Aorta (tissue), 5 donors: ENCODE measurements at places on chromosomes 4 and X. TPM values are rescaled to one million over a fixed set of nuclear protein-coding genes. Genes with fewer than 3 reads are reported as not detected.

DNA sequence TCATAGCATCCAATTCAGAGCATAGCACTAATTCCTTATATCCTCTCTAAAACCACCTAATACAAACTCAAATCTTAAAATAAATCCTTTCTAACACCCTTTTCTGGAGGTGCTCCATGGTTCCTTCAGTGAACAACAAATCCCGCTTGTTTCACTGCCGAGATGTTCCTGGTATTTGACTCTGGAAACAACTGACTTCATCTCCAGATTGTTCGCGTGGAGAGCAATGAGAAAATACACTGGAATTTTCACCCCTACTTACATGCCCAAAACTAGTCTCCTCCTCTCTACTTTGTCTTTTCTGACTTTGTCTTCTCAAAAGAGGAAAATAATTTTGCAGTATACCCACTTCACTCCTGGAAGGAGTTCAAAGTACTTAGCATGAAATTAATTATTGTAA is 129.0 kb downstream of the PLS3 start:
- no peak for DNase-seq

The FGB gene
- total RNA-seq: not detected

GRCh38 chrX:54920610-54921426 is at the start of gene TRO:
Gene TRO (plus strand): TSS chrX:54920824. CDS start chrX:54922247, 1,423 bp downstream.
- no peak for DNase-seq

GRCh38 chrX:24692305-24692704 is 1.4 kb upstream of the POLA1 start:
- DNase-seq: no peak

GRCh38 chrX:112614640-112615039 is 65.1 kb downstream of the LHFPL1 start:
- DNase-seq: no peak

- no peak for DNase-seq
Measured at GRCh38 chr4:106019771-106020170, 124.5 kb downstream of the NPNT start.

The WNK3 gene
- total RNA-seq: 6.2 TPM

The TMLHE gene
- total RNA-seq: 22.5 TPM

GRCh38 chrX:10847333-10847732 is 226.9 kb upstream of the MID1 start:
- no peak for DNase-seq

DNA sequence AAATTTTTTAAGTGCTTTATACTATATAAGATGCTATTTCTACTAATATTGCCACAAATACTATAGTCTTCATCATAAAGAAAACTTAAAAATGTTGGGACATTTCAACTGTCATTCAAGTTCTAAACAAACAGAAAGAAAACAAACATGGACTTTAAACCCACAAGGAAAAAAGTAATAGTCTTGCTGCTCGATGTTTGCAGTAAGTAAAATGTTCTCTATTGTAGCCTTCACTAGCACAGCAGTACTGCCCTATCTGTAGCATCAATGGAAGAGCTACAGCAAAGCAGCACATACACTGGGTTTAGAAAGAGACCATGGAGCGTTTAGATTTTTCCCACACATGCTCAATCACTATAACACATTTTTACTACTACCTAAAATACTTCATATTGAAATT is 146.8 kb downstream of the KLHL13 start:
- DNase-seq: no peak

- no peak for DNase-seq
Measured at GRCh38 chr4:88672987-88673386, 24.6 kb downstream of the NAP1L5 start.

DNA sequence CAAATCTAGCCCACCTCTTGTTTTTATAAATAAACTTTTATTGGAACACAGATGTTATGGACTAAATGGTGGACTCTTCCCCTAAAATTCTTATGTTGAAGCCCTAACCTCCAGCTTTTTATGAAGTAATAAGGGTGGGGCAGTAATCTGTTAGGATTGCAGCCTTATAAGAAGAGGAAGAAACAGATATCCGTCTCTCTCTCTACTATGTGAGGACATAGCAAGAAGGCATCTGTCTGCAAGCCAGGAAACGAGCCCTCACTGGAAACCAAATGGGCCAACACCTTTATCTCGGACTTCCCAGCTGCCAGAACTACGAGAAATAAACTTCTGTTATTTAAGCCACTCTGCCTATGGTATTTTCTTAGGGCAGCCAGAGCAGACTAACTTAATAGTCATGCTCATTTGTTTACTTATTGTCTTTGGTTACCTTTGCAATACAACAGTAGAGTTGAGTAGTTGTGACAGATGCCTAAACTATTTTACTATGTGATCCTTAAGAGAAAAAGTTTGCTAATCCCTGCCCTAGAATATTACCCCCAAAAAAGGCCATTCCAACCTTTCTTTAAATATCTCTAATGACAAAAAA is 67.4 kb downstream of the MANBA start:
- DNase-seq: no peak

GRCh38 chrX:43315622-43316021 is 340.5 kb upstream of the MAOA start:
- no peak for DNase-seq
